ENCODE measurements at places on chromosomes 11 and 22. TPM values are rescaled to one million over a fixed set of nuclear protein-coding genes. Genes with fewer than 3 reads are reported as not detected.

The SLCO2B1 gene
- total RNA-seq = 5.8 TPM

The TRIM51 gene
- not detected for total RNA-seq

The DCDC1 gene
- 1.5 TPM for total RNA-seq

The OR4D9 gene
- not detected for total RNA-seq

The APOL3 gene
- 60.2 TPM for total RNA-seq

The SLC22A6 gene
- not detected for total RNA-seq

The APOBEC3H gene
- 0.96 TPM for total RNA-seq

The TBC1D22A gene
- 34.7 TPM for total RNA-seq

The FAM227A gene
- 0.53 TPM for total RNA-seq

The B3GAT1 gene
- total RNA-seq = 0.67 TPM

The CD3D gene
- total RNA-seq = 1.4 TPM

The C22orf42 gene
- not detected for total RNA-seq

The MS4A6E gene
- total RNA-seq = not detected

The TST gene
- 142 TPM for total RNA-seq

The P4HA3 gene
- 1.0 TPM for total RNA-seq

The GAS2 gene
- total RNA-seq = 1.2 TPM

The DNAJB13 gene
- 0.61 TPM for total RNA-seq

The OR4X1 gene
- total RNA-seq = not detected

The OR8G1 gene
- not detected for total RNA-seq

The ELFN2 gene
- total RNA-seq = 0.09 TPM

The CFAP300 gene
- total RNA-seq = 7.7 TPM

The SCN2B gene
- total RNA-seq = 0.54 TPM

The OR51I1 gene
- total RNA-seq = not detected

The MMP1 gene
- total RNA-seq = not detected

The SOX10 gene
- total RNA-seq = 0.78 TPM

The SMIM35 gene
- total RNA-seq = not detected

The KCNK7 gene
- 0.57 TPM for total RNA-seq

The ACTN3 gene
- total RNA-seq = not detected

The LIF gene
- total RNA-seq = 0.69 TPM

The HBE1 gene
- not detected for total RNA-seq

The CLMP gene
- 10.4 TPM for total RNA-seq

The PPME1 gene
- 29.6 TPM for total RNA-seq

The E2F8 gene
- 0.23 TPM for total RNA-seq

The TBX1 gene
- 1.8 TPM for total RNA-seq

The PGA5 gene
- not detected for total RNA-seq

The ENTHD1 gene
- total RNA-seq = not detected

The ADM gene
- total RNA-seq = 55.7 TPM

The C11orf91 gene
- total RNA-seq = not detected

The USH1C gene
- 2.6 TPM for total RNA-seq

The JAML gene
- 2.7 TPM for total RNA-seq

The SDHAF2 gene
- 41.4 TPM for total RNA-seq

The CALCA gene
- total RNA-seq = not detected

The CERK gene
- total RNA-seq = 50.5 TPM

The YIF1A gene
- 69.7 TPM for total RNA-seq

The ART1 gene
- not detected for total RNA-seq

The ROBO3 gene
- total RNA-seq = 60.1 TPM

The TMEM45B gene
- 0.06 TPM for total RNA-seq

The NLRP14 gene
- total RNA-seq = not detected

The OTOG gene
- total RNA-seq = not detected

The TEX54 gene
- total RNA-seq = not detected

The ABCC8 gene
- total RNA-seq = 0.43 TPM

The MS4A3 gene
- not detected for total RNA-seq

The MN1 gene
- total RNA-seq = 2.7 TPM

The SMC1B gene
- total RNA-seq = not detected

The GSTT2B gene
- total RNA-seq = 3.6 TPM

The SHANK2 gene
- 6.2 TPM for total RNA-seq
